ENCODE measurements at places on chromosomes 5 and 9. TPM values are rescaled to one million over a fixed set of nuclear protein-coding genes. Genes with fewer than 3 reads are reported as not detected.

The IL13 gene
- 0.37 TPM for total RNA-seq

- H3K27ac ChIP-seq: no peak overlapping the region
- DNase-seq: no peak
- H3K4me1 ChIP-seq: peaks cover 5% of the 10 kb centered on the region
- no peak overlapping the region for H3K4me3 ChIP-seq
Observed at GRCh38 chr5:33816791-33817190, 75.0 kb downstream of the ADAMTS12 start.

The ENHO gene
- total RNA-seq: not detected

The SLC6A18 gene
- total RNA-seq: not detected

The SPINK13 gene
- not detected for total RNA-seq

DNA sequence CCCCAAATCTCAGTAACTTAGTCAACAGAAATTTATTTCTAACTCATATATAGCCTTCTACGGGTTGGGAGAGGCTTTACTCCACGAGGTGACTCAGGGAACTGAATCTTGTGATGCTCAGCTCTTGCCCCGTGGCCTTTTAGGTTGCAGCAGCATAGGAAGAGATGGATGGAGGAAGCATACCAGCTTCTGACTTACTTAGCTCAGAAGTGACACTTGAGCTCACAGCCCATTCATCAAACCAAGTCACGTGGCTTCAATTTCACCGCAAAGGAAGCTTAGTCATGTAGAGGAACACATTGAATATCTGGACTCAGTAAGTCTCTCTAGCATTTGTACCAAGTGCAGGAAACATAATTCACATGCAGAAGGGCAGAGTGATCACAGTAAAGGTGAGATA, 124.1 kb upstream of the KCNN2 start:
- no peaks in the 10 kb centered on the region for H3K27me3 ChIP-seq
- no peaks in the 10 kb centered on the region for H3K4me1 ChIP-seq
- DNase-seq: no peak
- no peaks in the 10 kb centered on the region for H3K36me3 ChIP-seq
- no peak overlapping the region for H3K27ac ChIP-seq

GRCh38 chr9:75226403-75227139, 138.3 kb downstream of the OSTF1 start:
- H3K27ac ChIP-seq: no peak overlapping the region
- H3K36me3 ChIP-seq: peaks cover 3% of the 10 kb centered on the region
- peaks cover 2% of the 10 kb centered on the region for H3K4me1 ChIP-seq
- no peak for DNase-seq

GRCh38 chr5:76314643-76315042, 88.4 kb upstream of the IQGAP2 start:
- peaks cover 2% of the 10 kb centered on the region for H3K4me1 ChIP-seq
- no peak overlapping the region for H3K27ac ChIP-seq
- H3K4me3 ChIP-seq: no peak overlapping the region
- no peak for DNase-seq
- H3K36me3 ChIP-seq: no peaks in the 10 kb centered on the region

- H3K27ac ChIP-seq: no peak overlapping the region
- no peak for DNase-seq
- no peaks in the 10 kb centered on the region for H3K27me3 ChIP-seq
- no peaks in the 10 kb centered on the region for H3K4me1 ChIP-seq
- H3K4me3 ChIP-seq: no peak overlapping the region
- H3K36me3 ChIP-seq: no peaks in the 10 kb centered on the region
Observed at GRCh38 chr9:18382243-18382642, 91.7 kb upstream of the ADAMTSL1 start.

The OR13C4 gene
- not detected for total RNA-seq

- no peaks in the 10 kb centered on the region for H3K36me3 ChIP-seq
- no peak overlapping the region for H3K27ac ChIP-seq
- H3K4me3 ChIP-seq: no peak overlapping the region
Observed at GRCh38 chr9:10721301-10721700, 108.5 kb upstream of the PTPRD start.

DNA sequence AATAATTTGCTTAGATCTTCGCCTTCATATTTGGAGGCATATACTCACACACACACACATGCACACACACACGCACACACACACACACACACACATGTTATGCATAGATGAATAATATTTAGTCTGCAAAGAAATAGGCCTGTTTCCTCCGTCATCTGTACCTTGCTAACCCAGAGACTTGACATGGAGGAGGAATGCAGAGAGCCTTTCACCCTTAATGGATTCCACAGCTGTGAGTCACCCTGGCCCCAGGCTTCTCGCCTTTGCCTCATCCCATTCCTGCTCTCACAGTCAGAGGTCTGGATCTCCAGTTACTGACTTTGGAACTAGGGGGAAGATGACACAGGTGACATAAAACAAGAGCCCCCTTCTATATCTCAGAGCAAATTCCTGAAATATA, 29.7 kb downstream of the ZNF462 start:
- no peak for DNase-seq
- H3K36me3 ChIP-seq: no peaks in the 10 kb centered on the region
- no peak overlapping the region for H3K4me3 ChIP-seq
- H3K27ac ChIP-seq: no peak overlapping the region
- no peaks in the 10 kb centered on the region for H3K4me1 ChIP-seq
- no peaks in the 10 kb centered on the region for H3K27me3 ChIP-seq

DNA sequence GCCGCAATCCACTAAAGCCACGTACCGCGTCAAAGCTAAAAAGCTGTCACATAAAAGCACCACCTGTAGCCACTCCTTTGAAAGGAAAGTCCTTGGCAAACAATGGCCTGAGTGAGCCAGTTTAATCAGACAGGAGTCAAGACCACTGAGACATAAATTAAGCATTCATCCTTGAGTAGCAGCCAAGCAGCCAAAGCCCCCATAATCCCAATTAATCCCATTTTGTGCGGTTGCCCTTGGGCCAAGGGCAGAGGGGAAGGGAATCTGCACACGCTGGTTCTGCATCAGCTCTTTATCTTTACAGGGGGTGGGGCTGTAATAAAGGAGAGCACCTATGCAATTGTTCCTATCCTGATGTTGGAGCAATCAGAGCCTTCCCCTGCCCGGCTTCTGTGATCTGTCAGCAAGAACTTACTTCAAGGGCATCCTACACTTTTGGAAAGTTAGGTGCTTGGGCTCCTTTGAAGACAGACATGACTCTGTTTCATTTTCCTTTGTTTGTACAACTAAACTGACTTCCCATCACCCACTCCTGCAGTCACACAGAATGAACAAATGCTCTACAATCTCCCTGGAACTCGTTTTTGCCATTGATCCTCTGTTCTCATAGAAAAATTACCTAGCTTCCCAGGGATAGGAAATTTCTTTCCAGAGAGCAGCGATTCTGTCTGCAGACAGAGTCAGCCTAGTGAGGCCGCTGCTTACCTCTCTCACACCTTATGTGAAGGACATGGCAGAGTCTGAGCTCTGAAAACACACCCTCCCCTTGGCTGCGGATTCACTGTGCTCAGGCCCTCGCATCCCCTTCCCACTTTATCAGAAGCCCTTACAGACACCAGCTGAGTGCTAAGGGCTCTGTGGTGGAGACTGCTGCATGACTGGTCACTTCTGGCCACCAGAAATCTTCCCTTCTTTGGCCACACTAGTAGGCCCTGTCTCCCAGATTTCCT, 116.2 kb upstream of the TBCA start:
- no peak overlapping the region for H3K27ac ChIP-seq
- H3K27me3 ChIP-seq: peaks cover 2% of the 10 kb centered on the region
- H3K4me3 ChIP-seq: no peak overlapping the region
- no peak for DNase-seq

DNA sequence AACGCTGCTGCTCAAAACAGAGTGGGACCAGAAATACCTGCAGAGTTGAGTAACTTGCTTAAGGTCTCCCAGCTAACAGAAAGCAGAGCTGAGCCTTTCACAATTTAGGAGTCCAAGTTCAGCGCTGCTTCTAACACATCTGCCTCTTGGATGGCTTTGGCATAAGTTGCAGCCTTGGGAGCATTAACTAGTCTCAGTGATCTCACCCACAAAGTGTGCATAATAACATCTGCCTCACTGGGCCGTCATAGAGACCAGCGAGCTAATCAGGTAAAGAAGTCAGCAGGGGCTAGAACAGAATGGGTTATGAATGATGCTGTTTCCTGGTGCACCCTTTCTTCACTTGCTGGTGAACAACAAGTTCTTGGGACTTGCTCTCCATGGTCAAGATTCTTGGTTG, 36.5 kb downstream of the WWC1 start:
- no peaks in the 10 kb centered on the region for H3K36me3 ChIP-seq
- peaks cover 15% of the 10 kb centered on the region for H3K27me3 ChIP-seq
- H3K4me3 ChIP-seq: no peak overlapping the region
- no peak for DNase-seq
- H3K27ac ChIP-seq: no peak overlapping the region

The TMC1 gene
- not detected for total RNA-seq

The CD14 gene
- total RNA-seq: 3.5 TPM

The GTF2H2C gene
- total RNA-seq: 33.4 TPM

The PDLIM4 gene
- total RNA-seq: not detected

Data from activated naive CD8-positive, alpha-beta T cell treated with anti-CD3 and anti-CD28 coated beads, Interleukin-2, amount 10 ng/mL, durations not matched to agents 7 days and 5 days (primary cell).